Cardiac fibroblast (primary cell): ENCODE measurements at places on chromosomes 1 and 21.
A peak's percentile ranks its signal among the peaks of the same experiment; 100 is the strongest.

DNA sequence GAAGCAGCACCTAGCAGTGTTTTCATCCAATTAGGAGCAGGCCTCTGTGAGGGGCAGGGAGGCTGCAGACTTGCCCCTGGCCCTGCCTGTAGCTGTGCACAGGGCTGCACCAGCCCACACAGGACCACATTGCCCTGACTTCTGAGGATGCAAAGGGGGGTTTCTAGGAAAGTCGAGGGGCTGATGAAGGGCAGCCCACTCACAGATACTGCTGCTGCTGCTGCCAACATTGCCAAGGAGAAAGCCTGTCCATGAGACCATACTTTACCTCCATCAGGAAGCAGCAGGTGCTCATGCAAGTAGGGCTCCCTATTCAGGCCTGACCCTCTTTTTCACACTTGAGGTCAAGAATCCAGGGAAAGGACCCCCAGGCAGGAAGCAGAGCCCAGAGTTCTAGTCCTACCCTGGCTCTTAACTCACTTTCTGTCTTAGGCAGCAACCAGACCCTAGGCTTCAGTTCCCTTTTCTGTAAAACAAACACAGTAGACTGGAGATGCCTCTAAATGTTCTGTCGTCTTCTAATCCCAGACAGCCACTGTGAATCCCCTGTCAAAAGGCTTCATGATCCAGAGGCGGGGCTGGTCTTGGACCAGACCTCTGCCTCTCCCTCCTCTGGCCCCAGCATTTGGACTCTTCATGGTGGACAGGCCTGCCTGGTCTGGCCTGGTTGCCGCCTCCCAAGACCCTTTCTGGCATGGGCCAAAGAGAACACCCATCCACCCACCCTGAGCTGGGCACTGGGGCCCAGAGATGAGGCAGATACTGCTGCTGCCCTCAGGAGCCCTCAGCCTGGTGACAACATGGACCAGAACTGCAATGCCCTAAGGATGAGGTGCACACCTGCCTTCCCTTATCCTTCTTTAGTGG is 120.2 kb downstream of the GLIS1 start:
- DNase-seq = no peak

- no peak for DNase-seq
Measured at GRCh38 chr1:41416081-41416480, 54.8 kb downstream of the FOXO6 start.

GRCh38 chr1:23601135-23601967 is 42.0 kb upstream of the ID3 start:
- DNase-seq = no peak

DNA sequence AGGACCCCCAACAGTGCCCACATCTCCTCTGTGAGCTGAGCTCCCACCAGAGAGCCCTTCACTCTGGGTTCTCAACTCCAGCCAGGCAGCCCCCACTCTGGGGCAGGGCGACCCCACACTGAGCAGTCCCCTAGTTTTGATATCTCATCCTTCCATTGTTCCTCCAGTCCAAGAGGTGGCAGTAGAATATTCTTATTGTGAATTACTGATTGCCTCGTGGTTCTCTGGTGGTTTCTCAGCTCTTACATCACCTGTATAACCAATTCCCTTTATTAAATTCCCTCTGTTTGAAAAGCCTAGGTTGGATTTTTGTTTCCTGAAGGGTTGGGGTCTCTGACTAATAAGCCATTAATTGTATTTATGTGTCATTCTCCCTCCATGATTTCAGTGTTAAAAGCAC is 407.5 kb downstream of the SETD4 start:
- no peak for DNase-seq

- peak; percentile 91 for DNase-seq
Measured at GRCh38 chr1:151993734-151994496, at the start of gene S100A10. Gene S100A10, minus strand, starts transcription at chr1:151993859. Its CDS starts 7,629 bp downstream, at chr1:151986230.

- no peak for DNase-seq
Measured at GRCh38 chr1:7313081-7313546, 458.0 kb upstream of the VAMP3 start.

DNA sequence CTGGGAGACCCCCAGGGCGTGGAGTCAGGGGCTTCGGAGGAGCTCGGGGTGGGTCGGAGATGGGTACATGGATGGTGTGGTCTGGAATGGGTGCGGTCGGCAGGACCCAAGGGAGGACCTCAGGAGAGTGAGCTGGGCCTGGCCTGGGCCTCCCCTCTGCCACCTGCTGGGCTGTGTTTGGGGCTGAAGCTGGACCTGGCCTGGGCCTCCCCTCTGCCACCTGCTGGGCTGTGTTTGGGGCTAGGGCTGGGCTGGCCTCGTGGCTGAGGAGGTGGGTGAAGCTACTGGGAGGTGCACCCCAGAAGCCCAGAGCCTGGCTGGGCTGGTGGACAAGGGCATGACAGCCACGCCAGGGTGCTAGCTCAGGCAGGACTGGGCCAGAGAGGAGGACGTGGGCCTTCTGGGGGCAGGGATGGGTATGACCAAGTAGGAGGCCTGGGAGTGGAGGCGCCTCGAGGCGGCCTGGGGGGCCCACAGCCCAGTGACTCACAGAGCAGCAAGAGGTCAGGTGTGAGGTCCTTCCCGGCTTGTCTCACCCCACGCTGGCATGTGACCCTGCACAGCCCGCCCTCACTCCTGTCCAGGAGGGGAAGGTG is 14.5 kb downstream of the SAMD11 start:
- no peak for DNase-seq

DNA sequence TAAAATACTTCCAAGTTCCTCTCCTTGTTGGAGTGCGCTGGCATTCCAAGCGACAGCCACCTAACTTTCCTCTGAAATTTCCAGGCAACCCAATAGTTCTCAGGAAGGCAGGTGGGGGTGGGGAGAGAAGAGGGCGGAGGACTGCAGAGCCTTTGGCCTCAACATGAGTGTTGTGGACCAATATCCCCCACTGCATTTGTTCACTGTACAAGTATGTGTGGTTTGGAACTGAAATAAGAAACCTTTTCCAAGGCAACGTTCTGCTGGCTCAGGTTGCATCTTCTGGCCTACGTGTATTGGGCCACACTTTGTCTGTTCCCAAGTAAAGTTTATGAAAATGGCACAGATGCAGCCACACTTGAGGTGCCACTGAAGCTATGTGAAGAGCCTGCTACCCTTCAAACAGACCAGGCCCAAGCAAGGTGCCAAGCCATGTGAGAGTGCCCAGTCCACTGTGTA is 153.4 kb downstream of the DHRS3 start:
- DNase-seq = peak; percentile 86

- DNase-seq = no peak
Measured at GRCh38 chr1:174072581-174072980, 50.4 kb upstream of the RC3H1 start.

DNA sequence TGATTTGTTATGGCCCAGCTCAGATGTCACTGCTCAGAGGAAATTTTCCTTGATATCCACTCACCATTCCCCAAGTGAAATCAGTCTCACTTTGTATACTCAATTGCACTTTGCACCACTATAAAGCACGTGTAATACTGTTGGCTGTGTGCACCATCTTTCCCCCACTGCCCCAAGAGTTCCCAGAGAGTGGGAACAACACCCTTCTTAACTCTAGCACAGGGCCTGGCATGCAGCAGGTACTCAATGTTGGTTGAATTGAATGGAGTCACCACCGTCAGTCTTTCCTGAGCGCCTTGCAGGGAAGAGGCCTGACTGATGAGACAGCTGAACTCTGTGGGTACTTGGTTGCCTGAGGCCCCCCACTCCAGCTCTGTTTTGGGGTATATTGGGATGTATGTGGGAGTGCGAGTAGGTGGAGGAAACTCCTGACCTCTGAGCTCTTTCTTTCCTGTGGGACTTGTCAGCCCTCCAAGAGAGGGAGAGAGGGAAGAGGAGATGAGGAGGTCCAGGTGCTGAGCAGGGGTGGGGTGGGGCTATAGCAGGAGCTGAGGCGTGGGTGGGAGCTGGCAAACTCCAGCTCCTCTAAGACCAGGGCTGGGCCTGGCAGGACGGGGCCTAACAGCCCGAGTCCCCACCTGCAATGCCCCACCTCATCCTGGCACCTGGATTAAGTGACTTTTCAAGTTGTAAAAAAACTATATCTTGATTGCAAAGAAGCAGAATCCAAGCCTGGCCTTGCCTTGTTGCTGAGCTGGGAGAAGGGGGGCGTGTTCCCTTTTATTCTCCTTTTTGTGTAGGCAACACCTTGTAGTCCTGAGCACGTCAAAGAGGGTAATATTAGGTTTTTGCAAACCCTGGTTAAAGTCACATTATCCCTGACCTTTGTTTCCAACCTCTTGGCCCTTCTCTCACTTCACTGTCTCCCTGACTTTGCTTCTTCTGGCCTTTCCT is 19.4 kb upstream of the WASF2 start:
- DNase-seq = no peak

DNA sequence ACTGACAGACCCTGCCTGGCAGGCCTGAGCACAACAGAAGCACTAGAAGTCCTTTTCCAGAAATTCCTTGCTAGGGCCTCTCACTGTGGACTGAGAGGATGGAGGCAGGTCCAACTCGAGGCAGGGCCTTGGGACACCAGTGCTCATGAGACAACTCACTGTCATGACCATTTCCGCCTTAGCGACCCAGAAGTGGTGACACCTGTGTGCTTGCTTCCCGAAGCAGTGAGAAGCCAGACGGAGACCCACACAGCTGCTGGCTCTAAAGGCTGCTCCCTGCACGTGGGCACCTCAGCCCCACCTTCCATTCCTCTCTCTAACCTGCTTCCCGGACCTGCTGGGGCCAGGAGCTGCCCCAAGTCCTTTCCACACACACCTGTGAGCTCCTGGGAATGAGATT is 33.0 kb downstream of the KCNC4 start:
- no peak for DNase-seq

GRCh38 chr1:204286831-204287421 is 72.8 kb downstream of the PLEKHA6 start:
- DNase-seq = no peak

DNA sequence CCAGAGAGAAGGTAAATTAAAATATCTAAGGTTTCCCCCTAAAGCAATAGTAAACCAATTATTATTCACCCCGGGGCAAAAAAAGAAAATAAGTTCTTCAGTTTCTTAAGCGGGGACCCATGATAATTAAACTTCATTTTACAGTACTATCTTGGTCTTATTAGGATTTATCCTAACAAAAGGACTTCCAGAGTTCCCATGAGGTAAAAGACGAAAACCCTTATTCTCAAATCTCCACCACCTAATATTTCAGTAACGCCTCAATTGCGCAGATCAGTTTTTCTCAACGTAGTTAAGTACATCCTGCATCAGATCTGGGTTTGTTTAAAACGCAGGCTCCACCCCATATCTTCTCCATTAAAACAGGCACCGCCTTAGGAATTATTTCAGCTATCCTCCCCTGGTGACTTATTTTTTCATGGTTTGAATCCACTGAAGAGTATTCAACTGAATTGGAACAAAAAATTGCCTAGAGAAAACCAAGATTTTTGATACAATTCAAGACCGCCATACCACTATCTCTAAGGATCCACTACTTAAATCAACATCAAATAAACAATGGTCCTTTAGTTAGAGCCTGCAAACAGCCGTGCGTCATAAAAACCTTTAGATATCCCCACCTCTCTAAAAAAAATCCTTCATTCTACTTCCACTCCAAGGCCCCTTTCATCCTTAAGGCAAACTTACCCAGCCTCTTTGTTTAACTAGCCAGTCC is 1.7 kb downstream of the MCL1 start:
- peak; percentile 69 for DNase-seq

- DNase-seq = no peak
Measured at GRCh38 chr1:29162476-29163138, 19.1 kb downstream of the SRSF4 start.

DNA sequence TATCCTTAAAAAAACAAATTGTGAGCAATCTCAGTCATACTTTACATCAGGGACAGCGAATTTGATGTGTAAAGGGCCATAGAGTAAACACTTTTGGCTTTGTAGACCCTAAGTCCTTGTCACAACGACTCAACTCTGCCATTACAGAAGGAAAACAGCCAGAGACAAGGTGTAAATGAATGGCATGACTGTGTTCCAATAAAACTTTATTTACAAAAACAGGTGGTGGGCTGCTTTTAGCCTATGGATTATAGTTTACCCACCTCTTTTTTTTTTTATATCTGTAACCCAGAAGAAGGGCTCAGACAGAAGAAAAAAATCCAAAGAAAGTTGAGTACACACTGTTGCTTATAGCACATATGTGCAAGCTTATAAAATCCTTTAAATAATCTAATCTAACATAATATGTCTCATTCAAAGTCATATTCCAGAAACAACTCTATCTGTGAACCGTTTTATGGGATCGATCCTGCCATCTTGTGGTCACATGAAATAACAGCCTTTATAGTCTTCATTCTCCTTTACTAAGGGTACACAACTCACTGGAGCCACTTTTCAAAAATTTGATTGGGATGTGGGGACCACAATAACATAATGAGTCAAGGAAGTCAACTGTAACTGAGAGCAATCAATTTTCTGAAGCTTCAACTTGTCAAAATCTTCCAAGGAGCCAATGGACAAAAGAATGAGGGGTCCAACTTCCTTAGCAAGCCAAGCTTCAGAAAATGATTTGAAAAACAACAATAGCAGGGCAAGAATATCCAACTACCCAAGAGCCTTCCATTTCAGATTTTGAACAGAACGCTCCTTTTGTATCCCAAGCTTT is 142.2 kb upstream of the KRTAP19-8 start:
- peak; percentile 64 for DNase-seq

DNA sequence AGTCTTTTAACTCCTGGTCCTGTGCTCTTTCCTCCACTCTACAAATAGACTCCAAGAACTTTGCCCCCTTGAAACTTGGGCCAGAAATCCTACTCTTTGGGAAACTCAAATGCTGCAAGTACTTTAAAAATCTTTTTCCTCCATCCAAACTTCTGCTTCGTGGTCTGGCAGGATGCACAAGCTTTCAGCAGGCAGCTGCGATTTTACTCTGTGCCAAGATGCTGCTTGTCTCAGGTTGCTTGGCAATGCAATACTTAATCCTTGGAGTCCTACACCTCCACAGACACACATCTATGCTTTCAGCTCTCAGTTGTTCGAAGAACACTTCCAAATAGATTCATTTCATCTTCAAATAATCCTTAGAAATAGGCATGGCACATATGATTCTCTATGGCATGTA is 435.3 kb upstream of the USP24 start:
- DNase-seq = no peak

- no peak for DNase-seq
Measured at GRCh38 chr1:185350027-185350442, 33.0 kb upstream of the IVNS1ABP start.

DNA sequence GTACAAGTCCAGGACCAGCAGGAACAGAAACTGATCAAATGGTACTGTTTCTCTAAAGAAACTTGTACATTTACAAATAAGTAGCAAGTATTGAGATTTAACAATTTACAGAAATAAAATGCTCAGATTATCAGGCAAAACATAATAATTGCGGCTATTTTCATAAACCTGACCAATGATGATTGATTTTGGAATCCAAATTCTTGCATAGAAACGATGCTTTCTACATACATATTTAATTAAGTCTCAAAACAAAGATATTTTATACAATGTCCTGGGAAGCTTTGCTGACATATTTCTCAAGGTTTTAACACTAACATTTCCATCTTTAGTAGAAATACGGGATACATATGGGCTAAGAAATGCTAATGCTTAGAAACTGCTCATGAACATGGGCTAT is 157.1 kb downstream of the VAV3 start:
- DNase-seq = no peak

DNA sequence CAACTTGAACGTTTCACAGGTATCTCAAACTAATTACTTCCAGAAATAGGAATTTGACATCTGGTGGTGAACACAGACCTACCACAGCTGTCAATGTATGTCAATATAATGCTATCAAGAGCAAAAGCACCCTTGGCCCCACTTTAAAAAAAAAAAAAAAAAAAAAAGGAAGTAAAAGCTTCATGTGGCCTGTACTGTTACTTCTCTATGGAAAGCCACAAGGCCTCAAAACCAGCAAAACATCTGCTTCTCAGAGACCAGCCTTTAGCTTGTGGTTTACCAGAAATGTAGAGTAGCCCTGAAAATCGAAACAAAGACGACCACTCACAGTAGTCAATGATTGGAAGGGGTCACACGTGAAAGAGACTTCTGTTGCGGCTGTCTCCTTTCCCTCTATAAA is 109.6 kb downstream of the SLC45A1 start:
- no peak for DNase-seq
